ENCODE measurements at places on chromosomes 1 and 21.
A peak's percentile ranks its signal among the peaks of the same experiment; 100 is the strongest.

- peak; percentile 65 for DNase-seq
Observed at GRCh38 chr1:203290261-203291089, 14.8 kb upstream of the BTG2 start.

GRCh38 chr1:21663248-21663950, 5.8 kb downstream of the RAP1GAP start:
- no peak for DNase-seq

DNA sequence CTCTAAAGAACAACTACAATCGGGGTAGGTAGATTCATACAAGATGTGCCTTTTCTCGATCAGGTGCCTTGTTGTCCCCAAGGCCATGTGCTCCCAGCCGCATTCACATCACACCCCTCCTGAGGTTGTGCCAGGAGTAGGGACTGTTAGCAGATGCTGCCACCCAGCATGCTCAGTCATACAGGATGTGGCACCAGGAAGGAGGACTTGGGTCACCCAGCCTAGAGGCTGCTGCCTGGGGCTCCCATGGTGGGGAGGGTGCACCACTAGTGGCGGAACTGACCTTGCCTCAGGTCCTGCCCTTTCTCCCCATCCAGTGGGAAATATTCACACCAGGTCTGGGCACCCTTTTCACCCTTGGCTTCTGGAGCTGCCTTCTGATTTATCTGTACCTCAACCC, 8.3 kb downstream of the TEX35 start:
- no peak for DNase-seq

DNA sequence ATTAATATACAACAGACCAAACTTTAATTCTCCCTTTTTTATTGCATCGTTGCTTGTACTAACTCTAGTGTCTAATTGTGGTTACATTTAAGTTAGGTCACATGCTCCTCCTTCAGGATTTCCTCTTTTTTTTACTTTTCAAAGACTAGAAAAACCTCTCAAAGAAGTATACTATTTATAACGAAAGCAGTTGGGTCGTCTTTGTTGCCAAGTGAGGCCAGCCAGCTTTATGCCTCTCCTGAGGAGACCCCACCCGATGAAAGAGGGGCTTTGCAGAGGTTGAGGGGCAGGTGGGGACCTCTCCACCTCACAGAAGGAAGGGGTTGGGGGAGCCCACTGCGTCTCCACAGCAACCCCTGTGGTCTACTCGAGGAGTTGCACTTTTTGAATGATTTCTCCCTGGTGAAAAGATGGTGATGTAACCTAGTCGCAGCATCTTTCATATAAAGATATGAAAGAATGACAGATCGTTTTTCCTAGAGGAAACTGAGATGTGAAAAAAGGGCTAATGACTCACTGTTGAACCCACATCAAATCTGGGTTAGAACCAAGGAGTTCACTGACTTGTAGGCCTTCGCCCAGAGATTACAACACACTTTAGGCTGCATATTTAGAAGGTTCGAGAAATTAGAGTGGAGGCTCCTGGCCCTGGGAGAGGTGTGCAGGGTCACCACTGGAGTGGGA, 6.4 kb downstream of the TGFB2 start:
- peak; percentile 94 for DNase-seq

DNA sequence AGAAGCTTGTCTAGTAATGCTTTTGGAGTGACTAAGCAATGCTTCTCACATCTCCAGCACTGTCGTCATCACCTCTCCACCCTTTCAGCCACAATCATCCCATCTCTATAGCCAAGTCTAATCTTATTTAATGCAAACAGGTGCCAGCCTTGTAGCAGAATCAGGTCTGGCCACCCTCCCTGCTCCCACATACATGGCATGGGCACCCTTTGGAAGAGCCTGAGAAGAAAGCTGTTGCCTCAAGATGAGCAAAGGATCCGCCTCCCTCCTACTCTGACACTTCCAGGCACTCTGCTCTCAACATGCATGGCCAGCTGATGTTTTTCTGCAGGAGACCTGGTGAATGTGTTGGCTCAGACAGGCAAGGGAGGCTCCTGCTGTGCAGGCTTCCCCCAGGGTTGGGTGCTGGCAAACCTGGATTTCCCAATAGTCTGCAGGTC, 113.1 kb upstream of the GRIK3 start:
- no peak for DNase-seq

- peak; percentile 65 for DNase-seq
Observed at GRCh38 chr1:91761295-91761721, 124.6 kb downstream of the TGFBR3 start.

GRCh38 chr1:26363549-26364448, 8.8 kb downstream of the ZNF683 start:
- peak; percentile 69 for DNase-seq

GRCh38 chr1:32316903-32317277, 19.1 kb downstream of the MARCKSL1 start:
- DNase-seq, result no peak

- DNase-seq, result no peak
Observed at GRCh38 chr1:161827786-161828185, 61.7 kb downstream of the ATF6 start.

DNA sequence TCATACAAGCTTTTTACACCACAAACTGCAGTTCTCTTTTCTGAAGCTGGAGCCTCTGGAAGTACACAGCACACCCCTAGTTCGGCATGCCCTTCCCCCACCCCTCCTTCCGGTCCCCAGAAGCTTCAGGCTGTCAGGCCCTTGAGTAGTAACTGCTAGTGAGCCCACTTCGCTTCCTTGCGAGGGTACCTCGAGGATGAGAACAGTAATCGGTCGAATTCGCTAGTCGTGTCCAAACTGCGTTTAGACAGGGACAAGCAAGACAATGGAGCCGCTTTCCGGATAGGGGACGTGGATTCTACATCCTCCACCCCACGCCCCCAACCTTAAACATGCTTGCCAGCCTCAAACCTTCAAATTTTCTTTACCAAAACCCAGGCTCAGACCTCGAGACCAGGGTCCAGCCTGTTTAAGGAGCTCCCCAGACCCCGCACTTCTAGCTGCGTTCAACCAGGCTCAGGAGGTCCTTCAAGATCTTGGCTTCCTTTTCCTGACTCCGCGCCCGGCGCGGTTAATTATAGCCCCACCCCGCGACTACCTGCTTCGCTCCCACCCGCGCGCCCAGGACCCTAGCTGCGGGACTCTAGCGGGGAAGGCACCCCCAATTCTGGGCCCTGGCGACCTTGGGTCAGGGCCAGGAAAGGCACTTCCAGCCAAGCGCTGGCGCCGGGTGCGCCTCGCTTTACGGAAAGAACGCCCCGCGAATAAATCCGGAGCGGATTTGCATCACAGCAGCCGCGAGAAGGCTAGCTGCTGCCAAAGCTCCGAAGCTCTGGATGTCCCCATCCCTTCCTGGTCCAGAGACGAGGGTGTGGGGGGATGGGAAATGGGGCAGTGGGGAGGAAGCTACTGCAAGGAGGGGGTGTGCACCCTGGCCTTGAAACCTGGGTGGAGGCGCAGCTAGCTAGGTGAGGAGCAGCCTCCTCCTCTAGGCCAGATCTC, 8.1 kb upstream of the TSPAN1 start:
- no peak for DNase-seq

All from fibroblast of the aortic adventitia (primary cell).